ENCODE measurements at places on chromosomes 2 and 18.
A peak's percentile ranks its signal among the peaks of the same experiment; 100 is the strongest.

- no peak for DNase-seq
These were observed 184.2 kb downstream of the ZNF385B start for GRCh38 chr2:179677077-179677688.

DNA sequence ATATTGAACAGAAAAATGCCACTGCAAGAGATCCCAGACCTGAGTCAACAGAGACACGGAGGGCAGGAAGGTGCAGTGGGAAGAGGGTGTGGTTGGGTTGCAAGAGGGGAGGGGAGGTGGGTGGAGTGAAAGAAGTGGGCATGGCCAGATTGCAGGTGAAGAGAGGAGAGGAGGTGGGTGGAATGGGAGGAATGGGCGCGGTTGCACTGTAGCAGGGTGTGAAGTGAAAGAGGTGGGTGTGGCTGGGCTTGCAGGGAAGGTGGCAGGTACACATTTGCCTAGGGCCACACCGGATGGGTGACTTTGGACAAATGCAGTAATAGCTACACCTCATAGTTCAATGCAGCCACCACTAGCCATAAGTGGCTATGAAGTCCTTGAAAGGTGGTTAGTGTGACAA, 71.1 kb downstream of the DOCK10 start:
- no peak for DNase-seq

GRCh38 chr2:56118474-56118873, 65.3 kb upstream of the CCDC85A start:
- no peak for DNase-seq

DNA sequence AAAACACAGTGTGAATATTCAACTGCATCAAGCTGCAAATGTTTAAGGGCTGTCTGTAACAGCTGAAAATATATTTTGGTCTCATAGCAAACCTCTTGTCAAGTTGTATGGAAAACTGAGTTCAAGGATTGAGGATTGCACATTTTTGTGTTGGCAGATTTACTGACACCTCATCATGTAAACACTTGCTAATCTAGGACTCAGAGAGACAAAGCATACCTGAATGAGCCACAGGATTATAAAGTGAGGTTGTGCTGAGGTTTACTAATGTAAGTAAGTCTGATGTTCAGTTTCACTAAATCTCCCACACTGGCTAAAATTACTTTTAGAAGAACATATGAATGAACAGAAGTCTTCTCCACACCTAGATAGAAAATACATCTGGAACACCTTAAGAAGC, 1993.1 kb upstream of the CELF4 start:
- DNase-seq: peak; percentile 2

DNA sequence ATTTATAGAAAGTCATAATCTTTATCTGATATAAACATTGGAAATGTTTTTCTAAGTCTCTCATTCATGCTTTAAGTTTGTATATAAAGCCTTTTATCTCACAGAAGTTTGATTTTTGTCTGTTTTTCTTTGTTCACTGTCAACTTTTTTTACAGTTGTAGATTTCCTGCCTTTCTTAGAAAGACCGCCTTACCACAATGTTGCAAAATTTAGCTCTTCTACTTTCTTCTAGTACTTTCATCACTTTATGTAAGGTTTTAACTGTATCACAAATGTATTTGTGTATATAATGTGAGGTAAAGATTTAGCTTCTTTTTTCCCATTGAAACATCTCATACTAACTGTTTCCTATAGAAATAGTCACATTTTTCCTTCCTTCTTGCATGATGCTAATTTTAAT, 136.1 kb downstream of the DNAH6 start:
- no peak for DNase-seq

- DNase-seq: no peak
These were observed 18.5 kb upstream of the SEMA4C start for GRCh38 chr2:96888072-96889011.
